ENCODE measurements at places on chromosomes 2 and 18.

DNA sequence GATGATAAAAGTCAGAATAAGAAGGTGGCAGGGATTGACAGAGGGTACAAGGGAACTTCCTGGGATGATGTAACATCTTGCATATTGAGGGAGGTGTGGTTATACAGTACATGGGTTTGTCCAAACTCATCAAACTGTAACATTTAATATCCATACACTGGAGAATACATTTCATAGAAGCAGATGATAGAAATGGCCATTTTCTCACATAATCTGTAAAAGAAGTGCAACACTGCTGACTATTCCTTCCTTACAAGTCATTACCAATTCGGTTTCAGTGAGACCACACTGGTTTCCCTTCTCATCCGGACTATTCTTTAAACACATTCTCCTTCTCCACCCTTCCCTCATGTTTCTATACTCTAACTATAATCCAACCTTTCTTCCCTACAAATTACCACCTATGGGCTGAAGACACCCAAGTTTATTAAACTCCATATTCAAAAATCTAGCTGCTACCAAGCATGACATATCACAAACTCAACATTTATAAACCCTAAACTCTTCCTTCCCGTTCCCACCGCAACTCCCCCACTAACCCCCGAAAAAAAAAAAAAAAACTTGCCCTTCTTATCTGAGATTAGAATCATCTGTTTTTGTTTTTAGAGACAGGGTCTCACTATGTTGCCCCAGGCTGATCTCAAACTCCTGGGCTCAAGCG, 1.6 kb downstream of the COX7A2L start:
- DNase-seq: no peak
- no peaks in the 10 kb centered on the region for H3K36me3 ChIP-seq
- peak overlapping the region; percentile 91 for H3K27ac ChIP-seq
- peak overlapping the region; percentile 93 for H3K4me3 ChIP-seq

DNA sequence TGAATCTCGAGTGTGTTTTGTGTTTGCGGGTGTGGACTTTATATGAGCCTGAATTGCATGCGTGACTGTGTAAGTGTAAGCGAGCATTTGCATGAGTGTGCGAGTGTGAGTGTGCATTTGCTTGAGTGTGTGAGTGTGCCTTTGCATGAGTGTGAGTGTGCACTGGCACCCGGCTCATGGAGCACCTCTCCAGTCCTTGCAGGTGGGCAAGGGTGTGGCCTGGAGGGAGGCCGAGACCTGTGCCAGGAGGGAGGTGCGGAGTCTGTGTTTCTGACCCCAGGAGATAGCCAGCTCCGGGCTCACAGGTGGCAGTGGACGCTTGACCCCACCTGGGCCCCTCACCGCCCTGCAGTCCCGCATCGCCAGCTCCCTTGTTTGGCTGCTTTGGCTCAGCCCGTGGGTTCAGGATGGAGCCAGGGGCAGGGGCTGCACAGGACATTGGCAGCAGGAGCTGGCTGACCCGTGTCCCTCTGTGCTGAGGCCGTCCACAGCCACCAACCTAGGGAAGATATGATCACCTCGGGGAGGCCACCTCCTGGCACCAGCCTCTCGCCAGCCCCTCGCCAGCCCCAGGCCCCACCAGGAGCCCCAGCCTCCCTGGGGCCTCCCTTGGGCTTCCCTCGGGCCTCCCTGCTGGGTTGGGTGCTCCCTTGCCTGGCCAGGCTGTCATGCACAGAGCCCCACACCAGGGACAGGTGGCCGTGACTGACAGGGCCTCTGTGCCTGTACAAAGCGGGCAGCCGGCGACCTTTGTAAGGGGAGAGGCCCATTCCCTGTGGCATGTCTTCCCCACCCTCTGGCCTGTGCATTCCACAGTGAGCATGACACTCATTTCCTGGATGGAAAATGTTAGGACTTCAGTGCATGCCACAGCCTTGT, 81.6 kb downstream of the PTGR3 start:
- 0 out of 2 replicates have a peak, but pooled peaks cover 3% of the 10 kb centered on the region for H3K4me1 ChIP-seq
- H3K27ac ChIP-seq: no peak overlapping the region
- H3K36me3 ChIP-seq: no peaks in the 10 kb centered on the region
- no peak for DNase-seq
- no peaks in the 10 kb centered on the region for H3K27me3 ChIP-seq

- H3K4me3 ChIP-seq: no peak overlapping the region
- H3K27me3 ChIP-seq: no peaks in the 10 kb centered on the region
These were observed 538.0 kb downstream of the SLC4A3 start for GRCh38 chr2:220165401-220165800.

GRCh38 chr18:65547046-65547445, 203.8 kb upstream of the CDH7 start:
- H3K27me3 ChIP-seq: no peaks in the 10 kb centered on the region
- peaks cover 5% of the 10 kb centered on the region for H3K4me1 ChIP-seq
- no peak overlapping the region for H3K4me3 ChIP-seq
- no peak for DNase-seq

DNA sequence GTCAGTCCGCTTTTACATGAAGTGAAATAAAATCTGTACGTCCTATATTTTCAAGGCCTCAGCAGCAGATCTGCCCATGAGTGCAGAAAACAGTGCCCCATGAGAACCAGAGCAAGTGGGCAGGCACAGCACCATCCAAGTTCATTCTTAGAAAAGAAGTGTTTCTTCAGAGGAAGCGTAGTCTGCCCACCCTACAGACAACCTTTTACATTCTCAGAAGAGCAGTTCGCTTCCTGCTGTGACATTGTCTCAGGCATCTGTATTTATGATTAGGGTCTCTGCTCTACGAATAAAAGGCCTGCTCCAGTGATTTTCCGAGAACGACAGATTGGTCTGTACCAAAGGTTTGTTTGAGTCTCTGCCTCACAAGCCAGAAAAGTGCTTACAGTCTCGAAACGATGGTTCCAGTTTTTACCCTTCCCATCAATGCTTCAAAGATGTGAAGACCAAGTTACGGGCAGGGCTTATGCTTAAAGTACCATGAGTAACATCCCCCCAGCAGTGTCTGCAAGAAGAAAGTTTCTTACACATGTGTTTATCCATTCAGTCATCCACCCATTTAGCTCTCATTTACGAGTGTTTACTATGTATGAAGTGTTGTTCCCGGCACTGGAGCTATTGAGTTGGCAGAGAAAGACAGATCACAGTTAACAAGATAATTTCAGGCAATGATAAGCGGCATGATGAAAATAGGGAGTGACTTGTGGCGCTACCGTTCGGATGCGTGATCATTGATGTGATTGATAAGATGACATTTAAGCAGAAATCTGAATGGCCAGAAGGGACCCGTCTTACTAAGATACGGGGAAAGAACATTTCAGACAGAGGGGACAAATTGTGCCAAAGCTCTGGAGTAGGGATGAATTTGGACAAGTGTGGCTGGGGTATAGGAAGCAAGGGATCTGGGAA, 31.4 kb upstream of the CTLA4 start:
- H3K4me1 ChIP-seq: peaks cover 16% of the 10 kb centered on the region
- H3K36me3 ChIP-seq: no peaks in the 10 kb centered on the region
- H3K4me3 ChIP-seq: no peak overlapping the region
- DNase-seq: no peak

DNA sequence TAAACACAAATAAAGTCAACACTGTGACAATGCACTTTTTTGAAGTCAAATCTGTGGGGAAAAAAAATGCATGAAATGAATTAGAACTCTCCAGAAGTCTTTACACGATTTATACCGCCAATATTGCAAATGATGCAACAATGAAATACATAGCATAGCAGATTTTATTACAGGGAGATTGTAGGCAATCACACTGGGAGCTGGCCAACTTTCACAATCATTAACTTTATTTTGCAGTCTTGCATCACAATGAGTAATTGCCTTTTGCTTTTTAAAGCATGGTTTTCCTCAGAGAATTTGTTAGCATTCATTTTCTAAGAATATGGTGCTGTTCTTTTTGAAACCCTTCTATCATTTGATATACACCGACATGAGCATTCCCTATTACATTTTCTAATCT, 366.4 kb upstream of the FSIP2 start:
- no peak overlapping the region for H3K27ac ChIP-seq
- no peak overlapping the region for H3K4me3 ChIP-seq
- no peak for DNase-seq
- no peaks in the 10 kb centered on the region for H3K27me3 ChIP-seq

DNA sequence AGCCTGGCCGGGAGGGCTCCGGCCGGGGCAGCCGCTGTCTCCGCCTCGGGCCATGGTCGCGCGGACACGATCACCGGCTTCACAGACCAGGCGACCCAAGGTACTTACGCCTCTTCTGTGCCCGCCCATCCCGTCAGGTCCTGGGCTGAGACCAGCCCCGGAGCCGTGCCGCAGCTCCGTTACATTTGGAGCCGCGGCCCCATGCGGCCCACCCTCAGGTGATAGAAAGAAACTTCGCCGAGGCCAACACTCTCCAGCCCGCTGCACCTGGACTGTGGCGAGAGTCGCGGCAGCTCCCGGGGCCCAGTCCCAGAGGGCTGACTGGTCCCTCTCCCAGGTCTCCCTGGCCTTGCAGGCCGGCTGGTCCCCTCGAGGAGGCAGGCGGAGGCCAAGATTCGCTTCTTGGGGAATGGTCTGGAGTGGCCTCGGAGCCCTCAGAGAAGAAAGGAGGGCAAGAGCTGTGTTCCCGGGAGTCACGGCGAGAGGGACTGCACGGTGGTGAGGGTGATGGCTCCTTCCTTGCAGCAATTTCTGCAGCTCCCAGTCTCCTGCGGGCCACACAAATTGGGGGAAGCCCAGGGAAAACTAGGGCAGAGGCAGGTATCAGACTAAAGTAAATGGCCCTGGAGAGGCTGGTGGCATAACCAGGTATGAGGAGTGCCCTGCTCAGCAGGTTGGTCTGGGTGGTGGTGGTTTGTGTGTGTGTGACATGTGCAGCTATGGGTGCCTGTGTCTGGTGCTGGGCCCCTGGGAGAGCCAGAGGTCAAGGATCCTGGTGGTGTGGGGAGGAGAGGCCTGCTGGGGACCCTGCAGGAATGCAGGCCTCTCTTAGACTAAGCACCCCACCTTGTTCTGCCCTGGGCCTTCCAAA, 822 bp downstream of the GDF7 start:
- no peak overlapping the region for H3K27ac ChIP-seq
- peak; percentile 48 for DNase-seq
- H3K4me3 ChIP-seq: peak overlapping the region; percentile 53
- no peaks in the 10 kb centered on the region for H3K36me3 ChIP-seq
- peaks cover 48% of the 10 kb centered on the region for H3K4me1 ChIP-seq
